ACHN (cell line): ENCODE measurements at places on chromosomes 2 and 18.

DNA sequence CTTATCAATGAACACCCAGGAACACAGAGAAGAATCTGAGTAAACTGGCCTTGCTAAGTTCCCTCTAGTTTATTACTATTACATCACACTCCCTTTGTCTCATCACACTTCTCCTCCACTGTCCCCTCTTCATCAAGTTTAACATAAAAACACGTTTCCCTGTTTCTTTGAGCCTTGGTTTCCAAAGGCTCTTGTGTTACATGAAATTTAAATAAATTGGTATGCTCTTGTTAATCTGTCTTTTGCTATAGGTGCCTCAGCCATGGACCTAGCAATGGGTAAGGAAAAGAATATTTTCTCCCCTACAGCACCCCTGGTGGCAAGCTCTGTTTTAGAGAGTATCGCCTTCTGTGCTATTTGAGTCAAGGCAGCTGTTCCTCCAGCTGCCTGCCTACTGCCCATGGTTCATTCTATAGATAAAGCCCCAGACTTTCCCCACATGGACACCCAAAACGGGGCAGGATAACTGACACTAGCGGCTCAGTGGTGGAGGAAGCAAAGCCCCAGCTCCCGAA, 31.8 kb downstream of the TGIF1 start:
- peak; percentile 39 for DNase-seq

- DNase-seq: no peak
These were observed 153.7 kb upstream of the VRK2 start for GRCh38 chr2:57892920-57893319.

GRCh38 chr18:59877361-59877760, 22.4 kb upstream of the PMAIP1 start:
- no peak for DNase-seq

DNA sequence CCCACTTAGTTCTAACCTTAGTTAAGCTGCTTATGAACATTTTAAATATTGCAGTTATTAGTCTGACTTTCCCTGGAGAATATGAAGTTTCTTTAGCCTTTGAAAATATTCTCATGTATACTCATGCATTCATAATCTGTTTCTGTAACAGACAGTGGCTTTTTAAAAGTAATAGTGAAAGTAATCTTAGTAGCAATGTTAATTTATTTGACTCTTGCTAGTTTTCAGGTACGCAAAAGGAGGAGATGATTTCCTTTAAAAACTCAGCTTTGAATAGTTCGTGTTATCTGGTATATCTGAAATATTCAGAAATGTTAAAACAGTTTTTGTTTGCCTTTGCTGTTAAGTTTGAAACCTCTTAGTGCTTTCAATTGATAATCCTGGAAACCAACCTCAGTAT, 3.8 kb downstream of the ANKRD12 start:
- no peak for DNase-seq

- no peak for DNase-seq
These were observed 139.8 kb downstream of the HNMT start for GRCh38 chr2:138104071-138104470.

DNA sequence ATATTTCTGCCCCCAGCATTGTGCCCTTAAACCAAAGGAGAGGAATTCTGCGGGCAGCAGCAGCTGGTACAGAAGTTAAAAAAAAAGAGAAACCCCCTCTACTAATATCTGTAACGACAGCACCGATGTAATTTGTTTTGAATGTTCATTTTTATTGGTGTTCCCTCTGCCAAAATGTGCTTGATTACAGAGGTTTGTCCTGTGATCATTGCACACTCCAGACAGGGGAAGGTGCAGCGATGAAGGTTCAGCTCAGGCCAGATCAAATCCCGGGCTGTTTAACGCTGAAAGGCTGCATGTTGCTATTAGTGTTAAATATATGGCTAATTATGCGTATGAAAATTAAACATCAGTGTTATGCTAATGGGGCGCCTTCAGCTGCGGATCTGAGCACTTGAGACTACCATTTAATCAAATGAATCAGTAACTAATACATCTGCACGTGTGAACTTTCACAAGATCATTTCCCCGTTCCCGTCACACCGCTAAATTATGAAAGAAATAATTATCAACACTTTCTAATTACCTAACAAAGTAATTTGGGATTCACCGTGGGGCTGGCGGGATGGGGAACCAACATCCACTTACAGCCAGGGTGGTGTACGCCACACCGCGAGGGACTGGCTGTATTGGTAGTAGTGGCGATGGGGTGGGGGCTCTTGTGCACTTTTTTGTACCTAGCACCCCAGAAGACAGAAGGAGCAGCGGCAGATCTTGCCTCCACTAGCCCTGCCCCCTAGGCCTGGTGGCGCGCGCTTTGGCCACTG, 1.5 kb upstream of the DLX1 start:
- DNase-seq: no peak

DNA sequence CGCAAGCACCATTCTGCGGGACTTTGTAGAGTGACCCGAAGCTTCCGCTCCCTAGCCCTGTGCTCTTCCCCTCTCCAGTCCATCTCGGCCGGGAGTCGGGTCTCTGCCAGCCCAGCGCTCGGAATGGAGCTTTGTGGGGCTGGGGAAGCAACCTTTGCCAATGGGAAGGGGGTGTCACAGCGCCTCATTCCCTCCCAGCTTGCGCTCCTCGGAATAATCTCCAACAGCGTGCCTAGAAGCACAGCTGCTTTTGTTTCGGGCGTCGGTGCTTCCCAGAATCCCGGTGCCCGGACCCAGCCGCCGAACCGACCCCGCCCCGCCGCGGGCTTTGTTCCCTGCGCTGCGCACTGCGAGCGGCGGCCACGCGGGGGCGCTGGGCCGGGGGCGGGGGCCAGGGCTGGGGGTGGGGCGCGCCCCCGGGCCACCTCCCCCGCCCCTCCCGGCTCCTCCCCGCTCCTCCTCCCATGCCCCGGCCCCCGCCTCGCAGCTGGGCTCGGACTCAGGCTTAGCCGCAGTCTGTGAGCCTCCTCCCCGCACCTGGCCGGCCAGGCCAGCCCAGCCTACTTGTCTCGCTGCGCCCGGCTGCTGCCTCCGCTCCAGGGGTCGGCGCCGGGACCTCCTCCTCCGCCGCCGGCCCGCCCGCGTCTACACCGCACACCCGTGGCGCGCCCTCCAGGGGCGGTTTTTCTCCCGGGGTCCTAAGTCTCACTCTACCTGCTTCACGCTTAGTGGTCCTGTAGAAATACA, 77.7 kb upstream of the SMAD2 start:
- peak; percentile 63 for DNase-seq
